ENCODE measurements at places on chromosomes 12 and 14.
A peak's percentile ranks its signal among the peaks of the same experiment; 100 is the strongest.

DNA sequence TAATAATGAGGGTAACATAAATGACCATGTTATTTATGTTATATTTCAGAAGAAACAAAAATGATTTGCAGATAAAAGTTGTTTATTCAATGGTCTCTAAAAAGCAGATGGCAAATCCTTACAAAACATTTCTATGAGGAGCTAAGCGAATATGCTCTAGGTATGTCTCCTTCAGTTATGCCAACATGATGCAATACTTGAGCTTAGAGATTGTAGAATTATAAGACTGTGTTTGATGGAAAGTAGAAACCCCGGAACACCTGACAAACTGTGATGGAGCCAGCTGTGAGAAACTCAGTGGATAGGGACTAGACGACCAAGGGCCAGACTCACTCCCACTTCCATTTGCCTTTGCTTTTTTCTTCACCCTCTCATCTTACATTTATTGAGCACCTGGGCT lies 17.8 kb upstream of the NR1H4 start:
- no peak for DNase-seq

DNA sequence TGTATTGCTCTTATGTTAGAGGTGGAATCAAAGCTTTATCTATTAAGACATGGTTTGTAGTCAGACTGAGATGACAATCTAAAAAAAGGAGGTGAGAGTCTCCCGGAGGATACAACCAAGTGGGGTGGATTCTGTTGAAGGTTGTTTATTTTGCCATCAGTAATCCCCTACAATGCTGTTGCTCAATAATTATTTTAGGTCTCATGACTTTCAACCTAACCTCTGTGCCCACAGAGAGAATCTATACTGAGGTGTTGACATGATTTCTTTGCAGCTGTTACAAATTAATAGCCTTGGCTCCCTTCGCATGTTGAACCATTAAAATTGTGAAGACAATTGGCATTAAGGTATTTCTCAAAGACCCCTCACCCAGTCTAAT lies 28.7 kb upstream of the FOS start:
- DNase-seq = no peak

DNA sequence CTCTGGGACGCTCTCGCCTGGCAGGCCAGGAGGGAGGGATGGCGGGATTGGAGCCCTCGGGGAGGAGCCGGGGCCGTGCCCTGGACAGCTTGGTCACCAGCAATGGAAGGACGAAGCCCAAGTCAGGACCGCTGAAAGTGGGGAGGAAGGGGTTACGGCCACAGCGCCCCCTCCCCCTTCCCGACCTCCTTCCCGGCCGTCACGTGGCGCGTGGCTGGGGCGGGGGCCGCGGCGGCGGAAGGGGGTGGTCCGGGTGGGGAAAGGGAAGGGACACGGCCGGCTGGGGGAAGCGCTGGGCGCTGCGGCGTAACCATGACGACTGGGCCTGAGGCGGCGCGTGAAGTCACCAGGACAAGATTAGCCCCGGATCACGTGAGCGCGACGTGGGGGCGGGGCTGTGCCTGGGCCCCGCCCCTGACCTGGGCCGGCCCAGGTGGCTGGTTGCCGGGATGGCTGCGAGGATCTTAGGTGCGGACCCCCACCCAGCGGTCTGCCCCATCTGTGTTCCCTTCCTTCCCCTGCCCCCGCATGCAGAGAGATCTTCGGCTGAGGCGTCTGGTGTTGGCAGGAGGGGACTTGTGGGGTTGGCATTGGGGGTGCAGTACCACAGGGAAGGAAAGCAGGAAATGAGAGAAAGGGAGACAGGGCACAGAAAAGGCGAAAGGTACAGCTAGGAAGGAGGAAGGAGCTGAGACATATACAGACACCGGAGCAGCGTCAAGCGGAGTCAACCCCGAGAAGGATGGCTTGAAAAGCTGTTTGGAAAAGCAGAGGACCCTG lies 6.2 kb downstream of the MAP3K12 start:
- DNase-seq = peak; percentile 81

- DNase-seq = no peak
These were observed 127.7 kb upstream of the SRRM4 start for GRCh38 chr12:118853634-118854033.

DNA sequence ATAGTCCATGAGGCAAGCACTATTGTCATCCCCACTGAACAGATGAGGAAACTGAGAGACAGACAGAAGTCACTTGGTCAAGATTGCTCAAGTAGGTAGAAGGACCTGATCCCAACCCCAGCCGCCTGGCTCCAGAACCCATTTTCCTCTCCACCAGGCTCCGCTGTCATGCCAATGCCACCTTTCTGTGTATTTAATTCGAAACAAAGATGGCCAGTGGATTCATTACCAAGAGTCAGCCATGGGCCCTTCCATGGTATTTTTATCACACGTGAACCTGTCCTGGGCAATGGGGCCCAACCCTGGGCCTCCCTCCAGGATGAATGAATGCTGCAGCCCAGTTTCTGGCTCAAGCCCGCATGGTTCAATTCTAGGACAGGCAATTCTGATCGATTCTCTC lies 673.4 kb downstream of the BCL11B start:
- DNase-seq = no peak

GRCh38 chr14:33475623-33476022 lies 475.3 kb downstream of the EGLN3 start:
- peak; percentile 21 for DNase-seq

DNA sequence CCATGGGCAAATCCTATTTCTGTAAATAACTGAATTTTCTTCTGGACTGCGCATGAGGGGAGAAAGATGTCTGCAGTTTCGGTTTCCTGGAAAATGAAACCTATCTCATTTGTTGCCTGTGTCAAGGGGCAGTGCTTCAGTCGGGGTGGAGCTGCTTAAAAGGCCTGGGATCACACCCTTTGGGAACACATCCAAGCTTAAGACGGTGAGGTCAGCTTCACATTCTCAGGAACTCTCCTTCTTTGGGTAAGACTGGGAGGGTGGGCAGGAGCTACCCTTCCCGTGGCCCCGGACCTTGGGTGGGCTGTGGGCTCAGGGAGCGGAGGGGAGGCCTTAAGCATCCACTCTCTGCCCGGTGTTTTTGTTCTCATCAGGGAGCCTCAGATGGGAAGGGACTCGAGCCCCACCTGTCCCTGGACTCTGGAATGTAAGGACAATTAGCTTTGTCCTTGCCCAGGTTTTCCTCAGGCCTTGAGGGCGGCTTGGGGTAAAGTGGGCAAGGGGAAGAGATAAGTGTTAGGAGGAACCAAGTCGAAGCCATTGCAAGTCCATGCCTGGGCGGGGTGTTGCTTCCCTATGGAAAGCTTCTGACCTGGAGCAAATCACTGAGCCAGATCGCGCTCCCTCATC lies at the start of gene IFI27:
TSS of gene IFI27 (plus strand) at position 185 of the 630 bp plus-strand sequence.
- DNase-seq = no peak

DNA sequence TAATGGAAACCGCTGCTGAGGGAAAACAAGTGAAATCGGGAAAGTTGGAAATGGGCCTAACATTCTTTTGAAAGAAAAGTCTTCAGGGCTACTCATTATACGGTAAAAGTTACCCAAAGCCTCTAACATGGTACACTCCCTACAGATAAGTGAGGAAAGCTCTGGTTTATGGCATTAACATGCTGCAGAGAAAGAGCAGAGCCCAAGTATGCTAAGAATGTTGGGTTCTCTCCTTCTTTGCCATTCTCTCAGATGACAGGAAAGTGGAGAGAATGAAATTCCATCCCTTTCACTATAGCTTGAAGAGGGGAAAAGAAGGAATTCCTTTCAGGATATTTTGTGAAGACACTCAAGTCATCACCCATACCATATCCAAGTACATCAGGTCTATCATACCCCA lies 348.0 kb downstream of the SEC23A start:
- no peak for DNase-seq

GRCh38 chr12:124928912-124929530 lies 14.6 kb upstream of the UBC start:
- no peak for DNase-seq

DNA sequence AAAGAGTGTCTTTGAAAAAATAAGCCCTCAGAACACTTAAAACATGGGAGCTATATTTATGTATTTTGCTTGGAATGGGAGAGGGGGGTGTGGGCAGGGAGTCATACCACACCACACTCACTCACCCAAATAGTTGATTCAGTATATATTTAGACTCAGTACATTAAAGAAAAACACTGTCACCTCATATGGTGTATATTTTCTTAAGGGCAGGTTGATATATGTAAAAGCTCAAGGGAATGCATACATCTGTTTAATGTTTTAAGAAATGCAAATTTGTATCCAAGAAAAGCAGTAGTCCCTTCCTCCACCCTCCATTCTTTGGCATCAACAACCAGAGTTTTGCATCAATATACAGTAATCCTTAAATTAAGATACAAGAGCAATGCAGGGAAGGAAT lies 1.4 kb downstream of the NFYB start:
- DNase-seq = no peak

- no peak for DNase-seq
These were observed 575 bp downstream of the L2HGDH start for GRCh38 chr14:50311337-50311971.

DNA sequence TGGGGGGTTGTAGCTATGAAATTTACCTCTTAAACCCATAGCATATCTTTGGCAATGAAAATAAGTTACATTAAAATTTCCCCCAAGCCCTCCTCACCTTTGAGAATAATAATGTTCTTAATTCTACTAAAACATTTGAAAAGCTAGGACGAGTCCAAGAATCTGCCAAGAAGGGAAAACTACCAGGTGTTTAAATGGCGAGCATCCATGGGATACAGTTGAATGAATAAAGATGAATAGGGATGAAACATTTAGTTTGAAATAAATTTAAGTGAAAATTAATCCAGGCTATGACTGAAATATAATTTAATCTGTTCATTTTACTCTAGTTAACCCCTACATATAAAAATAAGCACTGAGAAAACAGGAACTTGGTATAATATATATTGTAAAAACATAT lies 536.7 kb downstream of the FLRT2 start:
- no peak for DNase-seq

GRCh38 chr14:90986510-90986909 lies 73.9 kb downstream of the RPS6KA5 start:
- no peak for DNase-seq

GRCh38 chr12:61531195-61531594 lies 729.0 kb upstream of the USP15 start:
- DNase-seq = no peak

DNA sequence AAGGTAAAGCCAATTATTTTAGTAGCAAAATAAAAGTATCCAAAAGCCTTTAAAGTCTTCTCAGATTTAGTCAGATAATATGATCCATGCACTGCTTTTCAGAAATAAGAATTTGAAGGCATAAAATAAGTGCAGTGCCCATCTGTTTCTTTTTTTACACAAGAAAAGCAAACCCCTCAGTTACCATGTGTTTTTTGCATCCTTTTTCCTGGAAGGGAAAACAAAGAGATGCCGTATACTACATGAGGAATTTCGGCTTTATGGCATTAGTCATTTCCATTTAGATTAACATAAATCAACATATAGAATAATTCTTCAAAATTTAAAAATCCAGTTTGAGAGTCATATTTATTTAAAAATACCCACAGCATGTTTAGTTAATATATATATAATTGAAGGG lies 70.0 kb upstream of the GNPNAT1 start:
- DNase-seq = no peak

GRCh38 chr12:6340032-6340638 lies 1.7 kb downstream of the TNFRSF1A start:
- DNase-seq = no peak

GRCh38 chr12:114682785-114683708 lies 928 bp downstream of the TBX3 start:
- no peak for DNase-seq

- DNase-seq = no peak
These were observed 136.9 kb downstream of the SLC38A1 start for GRCh38 chr12:46131732-46132469.

GRCh38 chr12:5066251-5066650 lies 22.6 kb downstream of the KCNA5 start:
- no peak for DNase-seq

- no peak for DNase-seq
These were observed 214.4 kb downstream of the BCL11B start for GRCh38 chr14:99057576-99058083.

GRCh38 chr12:46390304-46390703 lies 17.7 kb upstream of the SLC38A2 start:
- DNase-seq = no peak

DNA sequence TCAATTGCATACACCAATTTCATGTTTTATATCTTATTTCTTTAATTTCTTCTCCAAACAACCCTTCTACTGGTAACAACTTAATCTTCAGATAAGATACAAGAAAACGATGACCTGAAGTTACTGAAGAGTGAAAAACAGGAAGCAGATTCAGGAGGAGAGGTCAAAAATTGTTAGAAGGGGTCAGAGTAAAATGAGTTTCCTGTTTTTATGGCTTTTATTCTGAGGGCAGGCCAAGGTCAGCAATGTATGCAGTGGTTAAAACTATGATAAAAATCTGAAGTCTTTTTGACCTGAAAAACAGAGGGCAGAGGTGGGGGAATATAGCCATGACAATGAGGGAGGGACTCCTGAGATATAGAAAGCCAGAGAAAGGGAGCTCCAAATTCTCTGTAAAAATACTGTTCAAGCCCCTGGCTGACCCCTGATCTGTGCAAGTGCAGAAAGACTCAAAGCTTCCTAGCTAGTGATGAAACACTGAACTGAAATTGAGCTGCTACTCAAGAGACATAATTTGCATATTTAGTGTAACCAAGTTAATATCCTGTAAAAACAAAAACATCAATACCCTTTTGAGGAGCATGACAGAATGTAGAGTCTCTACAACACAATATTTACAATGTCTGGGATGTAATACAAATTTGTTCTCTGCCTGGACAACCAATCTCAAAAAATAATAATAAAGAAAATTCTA lies 514.3 kb upstream of the SEL1L start:
- DNase-seq = no peak

- no peak for DNase-seq
These were observed 52.0 kb upstream of the RIMBP2 start for GRCh38 chr12:130768120-130768519.

DNA sequence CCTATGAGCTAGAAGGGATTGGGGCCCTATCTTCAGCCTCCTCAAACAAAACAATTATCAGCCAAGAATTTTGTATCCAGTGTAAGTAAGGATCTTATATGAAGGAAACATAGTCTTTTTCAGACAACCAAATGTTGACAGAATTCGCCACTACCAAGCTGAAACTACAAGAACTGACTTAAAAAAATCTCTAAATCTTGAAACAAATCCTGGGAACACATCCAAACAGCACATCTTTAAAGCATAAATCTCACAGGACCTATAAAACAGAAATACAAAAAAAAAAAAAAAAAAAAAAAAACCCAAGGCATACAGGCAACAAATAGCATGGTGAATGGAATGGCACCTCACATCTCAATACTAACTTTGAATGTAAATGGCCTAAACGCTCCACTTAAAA lies 41.3 kb upstream of the LMNTD1 start:
- peak; percentile 64 for DNase-seq

- no peak for DNase-seq
These were observed 3.4 kb upstream of the PPM1A start for GRCh38 chr14:60245380-60246177.

GRCh38 chr12:80756875-80757274 lies 40.2 kb downstream of the MYF5 start:
- DNase-seq = no peak

- DNase-seq = peak; percentile 2
These were observed 161.2 kb downstream of the RERGL start for GRCh38 chr12:17928708-17929366.

GRCh38 chr14:92105073-92105892 lies 1.1 kb downstream of the ATXN3 start:
- DNase-seq = no peak
